ENCODE measurements at places on chromosomes 5 and 9.

- no peak for DNase-seq
Observed at GRCh38 chr5:38011668-38012188, 171.9 kb upstream of the GDNF start.

- DNase-seq, result no peak
Observed at GRCh38 chr5:7105358-7105757, 290.6 kb upstream of the ADCY2 start.

DNA sequence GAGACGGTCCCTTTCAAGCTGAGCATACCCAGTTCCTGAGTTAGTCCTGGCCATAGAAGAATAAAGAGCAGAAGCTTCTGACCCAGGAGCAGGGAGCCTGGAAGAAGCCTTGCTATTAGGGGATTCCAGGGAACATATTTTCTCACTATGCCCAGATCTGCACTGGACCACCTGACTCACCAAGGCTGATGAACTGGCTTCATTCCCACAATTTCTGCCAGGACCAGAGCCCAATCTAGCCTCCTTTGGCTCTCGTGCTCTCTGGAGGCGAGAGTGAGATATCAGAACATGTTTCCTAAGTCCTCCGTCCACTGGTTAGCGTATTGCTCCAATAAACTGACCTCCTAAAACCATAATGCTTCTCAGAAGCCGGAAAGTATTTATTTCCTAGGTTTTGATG lies 9.9 kb downstream of the GABBR2 start:
- DNase-seq, result no peak

DNA sequence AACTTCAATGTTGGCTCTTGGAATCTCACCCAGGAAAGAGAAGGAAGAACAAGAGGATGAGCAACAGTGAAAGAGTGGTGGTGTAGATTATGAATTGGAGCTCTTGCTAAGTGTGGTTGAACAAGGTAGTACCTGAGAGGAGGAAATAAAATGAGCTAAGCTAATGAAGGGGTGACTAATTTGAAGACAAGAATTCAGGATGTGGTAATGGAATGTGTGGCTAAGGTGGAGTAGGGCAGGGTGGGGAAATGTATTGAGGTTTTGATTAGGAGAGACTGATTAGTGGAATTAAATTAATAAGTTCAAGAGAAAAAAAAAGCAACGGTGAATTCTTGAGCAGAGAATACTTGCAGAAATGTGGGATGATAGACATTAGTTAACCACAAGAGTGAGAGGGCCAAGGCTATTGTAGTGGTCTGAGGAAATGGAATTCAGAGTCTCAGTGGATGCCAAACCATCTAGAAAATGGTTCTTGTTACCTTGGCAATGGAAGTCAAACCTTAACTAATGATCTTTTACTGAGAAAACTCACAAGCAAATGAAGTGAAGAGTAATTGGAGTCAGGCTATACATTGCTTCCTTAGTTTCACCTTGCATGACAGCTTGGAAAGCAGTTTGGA lies 648.3 kb upstream of the ZNF608 start:
- DNase-seq, result no peak

DNA sequence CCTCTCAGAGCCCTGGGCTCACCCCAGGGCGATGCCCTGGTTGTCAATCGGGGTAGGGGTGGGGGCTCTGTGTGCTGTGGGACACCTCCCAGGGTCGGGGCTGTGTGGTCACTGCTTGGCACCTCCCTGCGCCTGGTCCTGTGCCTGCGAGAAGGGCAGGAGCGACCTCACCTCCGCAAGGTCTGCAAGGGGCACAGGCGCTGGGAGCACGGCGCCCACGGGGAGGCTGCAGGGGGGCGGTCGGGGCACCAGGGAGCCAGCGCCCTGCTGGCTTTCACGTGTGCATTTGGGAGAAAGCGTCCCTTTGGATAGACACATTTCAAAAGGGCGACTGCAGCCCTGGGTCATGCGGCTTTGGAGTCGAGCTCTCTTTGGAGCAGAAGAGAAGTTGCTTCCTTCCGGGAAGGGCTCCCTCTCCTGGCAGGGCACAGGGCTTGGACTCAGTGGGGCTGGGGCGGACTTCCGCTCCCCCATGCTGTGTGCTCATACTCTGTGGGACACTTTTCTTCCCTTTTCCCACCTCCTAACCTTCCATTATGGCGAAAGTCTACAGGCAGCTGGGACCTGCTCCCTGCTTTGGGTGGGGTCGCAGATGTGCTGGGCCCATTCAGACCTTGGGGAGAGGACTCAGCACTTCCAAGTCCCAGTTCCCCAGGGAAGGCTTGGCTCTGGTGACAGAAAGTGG lies 52.9 kb upstream of the SLC28A3 start:
- no peak for DNase-seq
